Activated CD4-positive, alpha-beta T cell treated with anti-CD3 and anti-CD28 coated beads, Interleukin-2, amount 50 U/mL, for 24 hours (primary cell): ENCODE measurements at places on chromosomes 12 and 14.

- no peak for DNase-seq
Measured at GRCh38 chr14:103973354-103973753, 31.0 kb upstream of the RD3L start.

- DNase-seq: no peak
Measured at GRCh38 chr12:13090054-13090453, 13.4 kb downstream of the GSG1 start.

- no peak for DNase-seq
Measured at GRCh38 chr14:92321701-92322100, 1.3 kb upstream of the SLC24A4 start.

DNA sequence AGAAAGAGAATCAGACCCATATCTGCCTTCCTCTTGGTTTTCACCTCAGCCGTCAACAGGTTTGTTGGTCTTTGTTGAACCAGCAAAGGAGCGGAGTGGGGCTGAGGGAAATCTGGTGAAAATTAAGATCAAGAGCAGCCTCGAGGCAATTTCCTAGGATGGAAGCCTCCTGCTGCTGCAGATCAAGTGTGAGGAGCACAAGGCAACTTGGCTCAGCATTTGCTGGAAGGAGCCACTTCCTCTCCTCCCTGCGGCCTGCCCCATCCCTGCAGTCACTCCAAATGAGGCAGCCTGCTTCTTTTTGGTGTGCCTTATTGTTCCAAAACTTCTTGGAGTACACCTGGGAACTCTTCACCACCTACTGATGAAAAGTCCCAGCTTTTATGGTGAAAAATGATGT lies 4.9 kb downstream of the TC2N start:
- DNase-seq: no peak

- DNase-seq: no peak
Measured at GRCh38 chr12:5614256-5614655, 182.3 kb downstream of the NTF3 start.

DNA sequence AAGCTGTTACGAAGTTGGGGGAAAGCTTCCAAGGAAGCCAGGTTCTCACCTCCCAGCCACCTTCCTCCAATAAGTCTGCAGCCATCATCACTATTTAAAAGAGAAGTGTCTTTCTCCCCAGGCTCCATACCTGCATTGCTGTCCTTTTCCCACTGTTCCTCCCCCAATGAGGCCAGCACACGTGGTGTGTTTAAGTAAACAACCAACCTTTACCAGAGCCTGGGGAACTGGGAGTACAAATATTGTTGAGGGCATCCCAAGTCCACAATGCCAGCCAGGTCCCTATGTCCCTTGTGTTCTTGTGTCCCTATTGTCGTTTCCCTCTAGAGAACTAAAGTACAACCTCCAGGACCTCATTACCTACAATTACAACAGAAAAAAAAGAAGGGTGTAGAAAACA lies 49.2 kb upstream of the PNMA1 start:
- DNase-seq: no peak

DNA sequence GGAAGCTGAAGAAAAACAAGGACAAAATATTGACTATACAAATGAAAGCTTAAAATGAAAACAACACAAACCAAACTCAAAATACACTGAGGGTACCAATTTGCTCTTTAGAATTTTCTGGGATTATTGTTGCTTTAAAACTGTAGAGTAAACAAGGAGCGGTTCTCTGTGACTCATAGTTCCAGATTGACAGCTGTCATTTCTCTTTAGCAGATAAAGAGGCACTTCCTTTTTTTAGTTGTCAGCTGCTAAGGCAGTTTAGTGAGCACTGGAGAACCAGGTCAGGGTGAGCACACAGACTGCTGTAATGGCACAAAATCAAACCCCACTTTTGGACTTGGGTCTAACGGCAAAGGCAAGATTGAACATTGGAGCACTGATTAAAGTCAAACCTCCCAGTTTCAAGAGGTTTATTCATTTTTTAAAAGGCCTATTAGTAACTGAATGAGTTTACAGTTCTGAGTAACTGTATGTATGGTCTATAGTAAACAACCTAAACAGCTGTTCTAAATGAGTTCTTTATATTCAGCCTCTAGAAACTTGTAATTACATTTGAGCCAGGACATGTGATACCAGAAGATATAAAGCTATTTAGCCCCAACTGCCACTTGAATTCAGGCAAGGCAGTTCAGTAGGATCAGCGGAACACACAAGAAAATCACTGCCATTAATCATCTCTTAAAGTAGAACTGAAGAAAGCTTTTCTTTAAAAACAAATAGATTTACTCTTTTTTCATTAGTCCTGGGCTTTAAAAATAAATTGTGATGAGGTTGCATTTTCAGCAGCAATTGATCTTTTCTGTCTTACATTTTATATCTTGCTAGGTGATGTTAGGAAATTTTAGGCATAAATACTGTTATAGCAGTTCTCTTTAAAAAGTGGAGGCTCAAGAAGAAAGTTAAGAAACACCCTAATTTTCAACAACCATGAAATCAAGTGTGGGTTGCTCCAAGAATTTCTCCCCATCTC lies 71.7 kb upstream of the PRICKLE1 start:
- DNase-seq: no peak

DNA sequence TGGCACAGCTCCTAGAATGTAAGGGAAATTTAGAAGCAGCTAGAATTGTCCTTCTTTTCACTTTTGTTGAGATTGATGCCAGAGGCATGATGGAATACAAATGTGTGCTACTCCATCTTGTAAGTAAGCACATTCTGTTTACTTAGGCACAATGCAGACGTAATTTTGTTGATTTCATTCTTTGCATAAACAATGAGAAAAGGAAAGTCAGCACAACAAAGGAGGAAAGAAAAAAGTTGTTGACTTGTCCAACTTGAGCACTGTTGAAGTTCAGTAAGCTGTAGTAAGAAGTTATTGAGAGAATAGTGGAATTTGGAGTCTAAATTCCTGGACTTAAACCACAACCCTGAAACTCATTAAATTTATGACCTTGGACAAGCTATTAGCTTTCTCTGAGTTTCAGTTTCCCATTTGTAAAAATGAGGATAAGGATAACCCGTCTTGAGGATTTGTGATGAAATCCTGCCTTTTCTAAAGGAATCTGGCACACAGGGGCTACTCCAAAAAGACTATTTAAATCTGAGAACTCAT lies 19.4 kb upstream of the CNTN1 start:
- no peak for DNase-seq

- no peak for DNase-seq
Measured at GRCh38 chr14:29806124-29806517, 121.5 kb downstream of the PRKD1 start.

DNA sequence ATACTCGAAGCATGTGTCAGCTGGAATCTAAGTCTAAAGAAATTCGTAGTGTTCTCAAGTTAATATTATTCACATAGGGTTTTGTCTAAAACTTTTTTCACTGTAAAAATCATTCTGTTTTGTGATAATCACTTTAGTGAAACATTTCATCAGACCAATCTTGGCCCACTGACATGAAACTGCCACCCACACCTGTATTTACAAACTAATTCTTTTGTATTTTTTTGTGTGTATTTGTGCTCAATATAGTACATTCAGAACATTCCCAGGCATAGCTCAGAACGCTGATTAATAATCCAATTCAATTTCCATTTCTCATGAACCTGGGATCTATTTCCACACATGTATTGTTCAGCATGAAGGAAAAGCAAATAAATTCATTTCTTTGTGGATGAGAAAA lies 191.7 kb downstream of the RASSF9 start:
- no peak for DNase-seq

- no peak for DNase-seq
Measured at GRCh38 chr14:104096751-104097700, 11.5 kb downstream of the ASPG start.

- DNase-seq: no peak
Measured at GRCh38 chr14:50310445-50310844, 1.6 kb downstream of the L2HGDH start.

DNA sequence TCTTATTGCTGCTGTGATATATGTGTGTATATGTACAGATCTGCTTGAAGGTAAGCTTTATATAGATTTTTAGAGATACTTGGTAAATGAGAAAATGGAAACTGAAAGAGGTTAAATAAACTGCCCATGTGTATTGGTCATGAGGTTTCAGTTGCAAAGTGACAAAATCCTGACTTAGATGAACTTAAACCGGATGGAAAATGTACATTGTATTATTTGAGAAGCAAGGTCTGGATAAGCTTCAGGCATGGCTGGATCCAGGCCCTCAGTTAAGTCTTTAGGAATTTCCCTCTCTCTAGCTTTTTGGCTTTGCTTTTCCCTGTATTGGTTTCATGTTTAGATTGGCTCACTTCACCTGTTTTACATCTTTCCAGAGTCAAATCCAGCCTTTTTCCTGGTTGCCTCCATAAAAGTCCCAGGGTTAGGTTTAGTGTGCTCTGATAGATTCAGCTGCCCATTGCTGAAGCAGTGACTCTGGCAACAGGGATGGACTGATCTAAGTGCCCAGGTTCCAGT lies 21.0 kb upstream of the MAP1LC3B2 start:
- DNase-seq: no peak

GRCh38 chr14:100534528-100535286 lies 52.5 kb downstream of the BEGAIN start:
- DNase-seq: no peak

- no peak for DNase-seq
Measured at GRCh38 chr14:58752771-58753201, 115.0 kb downstream of the DACT1 start.

- no peak for DNase-seq
Measured at GRCh38 chr12:53789570-53789969, 37.8 kb upstream of the CISTR start.

DNA sequence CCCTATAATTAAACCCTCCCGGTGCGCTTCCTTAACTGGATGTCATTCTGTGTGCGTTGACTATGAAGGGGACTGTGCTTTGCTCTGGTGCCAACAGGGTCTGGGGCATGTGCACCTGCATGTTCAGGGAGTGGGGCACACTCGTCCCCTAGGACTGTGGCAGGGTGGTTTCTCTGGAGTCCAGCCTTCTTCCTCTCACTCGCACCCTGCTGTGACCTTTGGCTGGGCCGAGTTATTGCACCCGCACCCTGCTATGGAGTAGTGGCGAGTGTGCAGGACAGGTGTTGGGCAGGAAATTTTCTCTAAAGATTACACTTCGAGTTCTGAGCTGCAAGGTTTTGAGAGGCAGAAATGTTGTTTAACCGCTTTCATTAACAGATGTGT lies 138.9 kb downstream of the PLXNC1 start:
- DNase-seq: no peak

GRCh38 chr12:48442179-48442847 lies 30.0 kb upstream of the ANP32D start:
- DNase-seq: no peak

DNA sequence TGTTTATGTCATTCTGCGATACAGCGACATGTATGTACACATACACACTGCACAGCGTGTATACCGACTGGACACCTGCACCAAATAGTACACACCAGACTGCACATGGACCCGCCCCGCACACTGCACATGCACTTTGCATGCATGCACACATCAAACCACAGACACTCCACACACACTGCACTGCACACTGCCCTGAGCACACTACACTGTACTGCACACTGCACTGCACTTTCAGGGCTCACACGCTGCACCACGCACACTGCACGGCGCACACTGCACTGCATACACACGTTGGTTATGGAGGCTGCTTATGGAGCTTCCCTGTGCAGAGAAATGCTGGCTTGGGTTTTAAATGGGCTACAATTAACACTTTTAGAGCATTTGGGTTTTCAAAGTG lies 1.6 kb downstream of the PAPLN start:
- DNase-seq: no peak
